ENCODE measurements at places on chromosomes 3 and 15.
A peak's percentile ranks its signal among the peaks of the same experiment; 100 is the strongest.

DNA sequence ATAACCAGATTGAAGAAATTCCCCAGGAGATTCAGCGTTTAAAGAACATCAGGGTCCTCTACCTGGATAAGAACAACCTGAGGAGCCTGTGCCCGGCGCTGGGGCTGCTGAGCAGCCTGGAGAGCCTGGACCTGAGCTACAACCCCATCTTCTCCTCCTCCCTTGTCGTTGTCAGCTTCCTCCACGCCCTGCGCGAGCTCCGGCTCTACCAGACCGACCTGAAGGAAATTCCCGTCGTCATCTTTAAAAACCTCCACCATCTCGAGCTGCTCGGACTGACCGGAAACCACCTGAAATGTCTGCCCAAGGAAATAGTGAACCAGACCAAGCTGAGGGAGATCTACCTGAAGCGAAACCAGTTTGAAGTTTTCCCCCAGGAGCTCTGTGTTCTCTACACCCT is 9.4 kb upstream of the LRRC34 start:
- no peak for DNase-seq

DNA sequence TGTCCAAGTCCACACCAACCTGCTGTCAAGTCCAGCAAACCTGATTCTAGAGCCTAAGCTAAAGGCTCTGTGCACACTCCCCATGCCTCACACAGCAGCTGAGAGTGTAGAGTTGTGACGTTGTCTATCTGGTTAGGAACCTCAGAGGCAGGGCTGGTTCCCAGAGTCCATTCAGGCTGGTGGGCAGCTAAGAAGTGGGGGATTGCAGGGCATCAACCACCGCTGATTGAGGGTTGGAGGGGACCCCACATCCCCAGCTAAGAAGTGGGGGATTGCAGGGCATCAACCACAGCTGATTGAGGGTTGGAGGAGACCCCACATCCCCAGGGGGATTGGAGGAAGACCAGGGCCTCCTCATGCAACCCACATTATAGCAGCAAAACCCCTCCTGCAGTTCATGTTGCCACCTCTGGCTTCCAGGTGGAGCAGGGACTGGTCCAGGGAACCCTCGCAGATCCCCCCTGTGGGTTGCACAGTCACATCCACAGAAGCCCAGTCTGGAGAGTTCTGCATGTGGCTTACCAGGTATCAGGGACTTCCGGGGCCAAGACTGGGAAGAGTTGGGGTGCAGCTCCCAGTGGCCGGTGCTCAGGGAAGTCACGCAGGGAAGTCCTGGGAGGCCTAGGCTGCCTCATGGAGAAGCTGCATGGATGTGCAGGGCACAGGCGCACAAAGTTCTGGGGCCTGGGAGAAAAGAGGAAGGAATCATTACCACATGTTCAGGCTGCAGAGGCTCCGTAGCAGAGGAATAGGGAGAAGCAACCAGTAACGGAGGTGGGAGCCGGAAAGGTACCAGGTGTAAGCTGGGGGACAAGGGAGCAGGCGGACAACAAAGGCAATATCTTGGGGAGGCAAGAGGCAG is 71.4 kb upstream of the PCSK6 start:
- DNase-seq, result peak; percentile 28

GRCh38 chr3:122260206-122260605 is 64.8 kb upstream of the CSTA start:
- DNase-seq, result no peak

- DNase-seq, result no peak
Measured at GRCh38 chr3:50609071-50609762, 2.4 kb downstream of the CISH start.

All from H1 (cell line).